Cerebellar cortex (tissue), 1 donor: ENCODE measurements at places on chromosomes 2 and 18.
A peak's percentile ranks its signal among the peaks of the same experiment; 100 is the strongest.

- DNase-seq = no peak
Measured at GRCh38 chr2:187847245-187848208, 293.3 kb upstream of the TFPI start.

DNA sequence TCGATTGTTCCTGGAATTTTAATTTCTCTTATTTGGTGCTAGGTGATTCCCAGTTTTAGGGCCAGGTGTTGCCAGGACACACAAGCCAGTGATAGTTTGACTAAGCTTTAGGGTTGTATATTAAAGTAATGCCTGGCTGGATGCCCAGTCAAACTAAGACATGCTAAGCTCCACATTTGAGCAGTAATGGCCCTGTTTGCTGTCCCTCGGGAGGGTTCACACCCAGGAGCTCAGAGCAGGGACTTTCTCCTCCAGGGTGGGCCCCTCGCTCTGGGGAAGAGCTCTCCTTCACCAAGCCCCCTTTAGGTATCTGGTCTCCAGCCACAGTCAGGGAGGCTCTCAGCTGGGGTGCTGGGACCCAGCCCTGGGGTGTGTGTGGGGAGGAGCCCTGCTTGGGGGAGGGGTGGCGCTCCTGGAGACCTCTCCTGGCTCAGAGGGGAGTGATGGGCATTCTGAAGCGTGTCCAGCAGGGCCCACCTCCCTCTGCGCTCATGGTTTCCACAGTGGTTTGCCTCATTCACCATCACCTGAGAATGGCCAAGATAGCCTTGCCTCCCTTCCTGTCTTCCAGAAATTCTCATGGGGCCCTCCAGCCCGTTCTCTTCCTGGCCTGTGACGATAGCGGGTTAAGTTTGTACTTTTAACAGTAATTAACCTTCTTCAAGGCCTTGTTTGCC lies 31.7 kb downstream of the INPP4A start:
- DNase-seq = no peak

DNA sequence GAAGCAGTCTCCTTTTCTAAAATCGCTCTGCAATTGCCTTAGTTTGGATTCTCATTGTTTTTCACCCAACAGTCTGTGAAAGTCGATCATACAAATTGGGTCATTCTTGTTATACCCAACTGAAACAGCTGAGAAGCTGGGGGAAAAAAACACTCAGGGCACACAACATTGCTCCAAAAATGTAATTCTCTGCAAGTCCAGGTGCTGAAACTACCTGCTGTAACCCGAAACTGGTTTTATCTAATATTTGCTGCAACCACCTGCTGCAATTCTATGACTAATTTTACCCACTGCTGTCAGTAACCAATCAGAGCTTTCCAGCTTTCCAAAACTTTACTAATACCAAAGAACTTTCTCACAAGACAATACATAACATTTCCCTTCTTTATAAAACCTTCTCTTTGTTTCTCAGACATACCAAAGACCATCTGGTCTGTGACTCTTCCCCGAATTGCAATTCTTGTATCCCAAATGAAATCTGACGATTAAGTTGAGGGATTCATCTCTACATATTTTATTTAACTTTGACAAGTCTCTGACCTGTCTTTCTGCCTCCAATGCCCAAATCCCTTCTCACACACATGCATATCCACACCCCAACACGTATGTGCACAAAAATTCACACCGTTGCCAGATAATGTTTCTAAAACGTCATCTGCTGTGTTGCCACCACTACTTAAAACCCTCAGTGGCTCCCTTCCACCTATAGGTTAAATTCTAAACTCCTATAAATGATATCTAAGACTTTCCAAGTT lies 198.3 kb downstream of the PIEZO2 start:
- DNase-seq = no peak

DNA sequence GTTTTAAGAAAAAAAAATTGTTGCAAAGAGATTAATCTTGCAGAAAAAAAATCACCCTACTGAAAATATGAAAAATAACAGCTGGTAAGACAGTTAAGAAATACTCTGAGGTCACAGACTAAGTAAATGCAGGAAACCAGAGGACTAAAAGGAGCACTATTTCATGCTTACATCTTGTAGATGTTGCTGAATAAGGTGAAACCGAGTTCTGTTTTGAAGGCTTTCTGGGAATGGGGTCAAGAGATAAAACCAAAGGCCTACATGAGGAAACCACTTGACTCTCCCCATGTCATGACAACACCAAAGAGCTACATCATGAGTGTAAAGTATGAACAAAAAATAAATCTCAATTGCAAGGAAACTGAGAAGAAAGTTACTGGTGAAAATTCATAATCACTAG lies 197.6 kb downstream of the LRP1B start:
- DNase-seq = no peak

DNA sequence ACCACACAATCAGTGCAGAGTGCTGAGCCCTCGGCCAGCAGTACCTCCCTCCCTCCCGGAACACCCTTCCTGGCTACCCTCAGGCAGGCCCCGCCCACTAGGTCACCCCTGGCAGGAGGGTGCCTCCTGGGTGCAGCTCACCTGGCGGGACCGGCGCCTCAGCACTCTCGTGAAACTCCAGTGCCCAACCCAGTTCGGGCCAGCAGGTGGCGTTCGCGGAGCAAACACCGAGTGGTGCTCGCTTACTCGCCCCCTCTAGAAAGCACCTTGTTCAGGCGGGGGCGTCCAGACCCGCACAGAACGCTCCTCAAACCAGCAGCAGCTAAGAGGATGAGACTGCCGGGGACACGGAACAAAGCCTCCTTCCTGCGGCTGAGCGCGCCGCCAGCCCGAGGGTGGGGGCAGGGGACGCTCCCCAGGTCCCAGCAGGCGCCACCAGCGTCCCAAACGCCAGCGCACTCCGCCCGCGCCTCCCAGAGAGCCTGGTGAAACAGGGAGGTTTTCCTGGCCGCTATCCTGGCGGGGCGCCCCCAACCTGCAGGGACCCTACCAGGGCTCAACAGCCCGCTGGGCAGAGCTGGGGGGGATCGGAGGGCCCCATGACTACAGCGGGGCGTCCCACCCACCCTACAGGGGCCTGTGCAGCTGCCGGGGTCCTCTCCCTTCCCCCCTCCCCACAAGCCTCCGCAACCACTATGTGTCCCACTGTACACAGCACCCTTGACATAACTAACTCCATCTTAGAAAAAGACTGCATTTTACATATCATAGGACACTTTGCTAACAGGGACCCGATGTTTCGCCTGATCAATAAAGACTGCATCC lies 44.7 kb downstream of the MRPS5 start:
- DNase-seq = peak; percentile 62

- no peak for DNase-seq
Measured at GRCh38 chr2:169561364-169561763, 12.3 kb downstream of the FASTKD1 start.

- no peak for DNase-seq
Measured at GRCh38 chr18:3388980-3389379, 61.0 kb upstream of the TGIF1 start.

GRCh38 chr2:186302263-186302662 lies 183.8 kb upstream of the ZC3H15 start:
- DNase-seq = no peak

DNA sequence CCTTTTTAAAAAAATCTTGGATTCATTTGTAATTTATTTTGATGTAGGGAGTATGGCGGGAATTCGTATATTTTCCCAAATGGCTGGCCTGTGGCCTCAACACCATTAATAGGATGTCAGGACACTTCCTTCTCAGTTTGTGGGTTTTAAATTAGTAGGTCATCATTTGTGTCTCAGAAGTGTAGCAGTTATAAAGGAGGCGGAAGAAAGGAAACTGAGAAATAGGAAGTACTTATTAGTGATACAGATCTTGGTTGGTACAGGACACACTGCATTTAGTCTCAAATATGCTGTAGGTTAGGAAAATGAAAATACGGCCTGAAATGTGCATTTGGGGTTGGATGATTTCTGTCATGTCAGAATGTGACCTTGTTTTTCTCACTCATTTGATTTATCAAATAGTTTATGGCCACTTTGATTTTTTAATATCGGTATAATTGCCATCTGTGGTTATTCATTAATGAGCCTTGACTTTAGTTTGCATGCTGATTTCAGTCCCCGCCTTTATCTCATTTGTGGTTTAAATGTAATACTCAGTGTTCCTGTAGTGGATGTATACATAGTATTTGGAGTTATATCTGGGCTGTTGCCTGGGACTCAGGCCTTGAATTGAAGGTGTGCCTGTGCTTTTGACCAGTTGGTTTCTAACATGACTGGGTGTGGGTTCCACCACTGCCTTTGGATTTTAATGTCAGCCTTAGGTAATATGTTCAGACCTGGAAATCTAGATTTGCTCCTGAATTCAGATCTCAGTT lies 31.4 kb downstream of the ZCCHC2 start:
- DNase-seq = no peak

- no peak for DNase-seq
Measured at GRCh38 chr2:9463698-9464034, 10.7 kb upstream of the IAH1 start.

DNA sequence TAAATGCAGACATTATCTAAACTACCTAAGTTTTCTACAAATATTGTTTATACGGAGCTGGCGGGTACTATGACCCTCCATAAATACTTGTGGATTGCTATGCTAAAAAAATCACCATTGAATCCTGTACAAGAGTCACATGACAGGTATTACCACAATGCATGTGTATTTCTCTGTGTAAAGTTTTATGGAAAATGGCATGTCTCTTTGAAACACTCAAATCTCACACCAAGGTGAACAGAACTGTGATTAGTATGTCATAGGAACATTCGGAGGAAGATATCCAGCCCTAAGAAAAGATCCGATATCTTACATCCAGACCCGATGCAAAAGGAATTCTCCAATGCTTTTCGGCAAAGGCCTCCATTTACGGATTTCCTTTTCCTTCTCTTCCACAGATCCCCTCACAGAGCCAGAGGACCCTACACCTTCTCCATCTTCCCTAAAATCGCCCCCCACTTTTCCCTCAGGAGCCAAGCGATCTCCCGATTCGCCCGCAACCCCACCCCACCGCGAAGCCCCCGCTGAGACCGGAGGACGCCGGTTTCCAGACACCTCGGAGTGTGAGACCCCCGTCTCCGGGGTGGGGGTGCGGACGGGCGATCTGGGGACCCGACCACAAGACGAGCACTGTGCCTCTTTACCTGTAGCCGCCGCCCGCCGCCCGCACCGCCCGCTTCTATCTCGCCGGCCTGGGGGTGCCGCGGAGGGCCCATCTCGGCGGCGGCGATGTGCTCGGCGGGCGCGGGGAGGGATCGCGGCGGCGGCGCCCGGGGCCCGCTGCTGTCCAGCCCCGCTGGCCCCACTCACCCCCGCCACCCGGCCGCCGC lies 1.2 kb downstream of the SAP130 start:
- peak; percentile 26 for DNase-seq

DNA sequence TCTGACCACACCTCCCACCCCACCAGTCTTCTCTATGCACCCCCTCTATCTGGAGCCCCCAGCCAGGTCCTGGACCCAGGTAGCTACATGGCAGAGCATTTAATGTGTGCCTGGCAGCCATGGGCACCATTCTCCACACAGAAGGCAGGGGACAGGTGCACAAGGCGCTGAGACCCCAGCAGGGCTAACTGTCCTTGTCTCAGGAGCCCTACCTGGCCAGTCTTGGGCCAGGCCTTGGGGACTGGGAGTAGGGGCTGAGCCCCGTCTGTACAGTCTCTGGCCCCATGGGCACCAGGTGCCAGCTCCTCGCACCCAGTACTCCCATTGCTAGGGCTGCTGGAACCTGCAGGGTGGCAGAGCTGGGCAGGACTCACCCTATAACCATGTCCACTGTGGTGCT lies 2.9 kb downstream of the GNLY start:
- no peak for DNase-seq

GRCh38 chr2:15939854-15940660 lies at the start of gene MYCN:
MYCN (plus strand) TSS chr2:15940550; CDS start chr2:15942065, 1,515 bp downstream.
- DNase-seq = peak; percentile 55

DNA sequence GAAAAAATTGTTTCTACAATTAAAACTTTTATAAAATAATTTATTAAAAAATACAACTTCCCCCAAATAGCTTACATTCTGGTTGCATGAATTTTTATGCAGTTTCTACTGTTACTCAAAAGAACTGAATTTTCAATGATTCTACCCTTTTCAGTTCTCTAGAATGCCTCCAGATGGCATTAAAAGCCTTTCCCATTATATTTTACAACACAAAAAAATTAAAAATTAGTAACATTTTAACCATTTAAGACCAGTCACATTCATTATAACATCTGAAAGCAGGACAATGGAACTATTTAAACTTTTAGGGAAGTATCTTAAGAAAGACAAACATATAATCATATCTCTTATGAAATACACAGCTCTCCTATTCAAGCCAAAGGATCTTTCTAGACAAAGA lies 236.0 kb upstream of the REV1 start:
- DNase-seq = no peak

DNA sequence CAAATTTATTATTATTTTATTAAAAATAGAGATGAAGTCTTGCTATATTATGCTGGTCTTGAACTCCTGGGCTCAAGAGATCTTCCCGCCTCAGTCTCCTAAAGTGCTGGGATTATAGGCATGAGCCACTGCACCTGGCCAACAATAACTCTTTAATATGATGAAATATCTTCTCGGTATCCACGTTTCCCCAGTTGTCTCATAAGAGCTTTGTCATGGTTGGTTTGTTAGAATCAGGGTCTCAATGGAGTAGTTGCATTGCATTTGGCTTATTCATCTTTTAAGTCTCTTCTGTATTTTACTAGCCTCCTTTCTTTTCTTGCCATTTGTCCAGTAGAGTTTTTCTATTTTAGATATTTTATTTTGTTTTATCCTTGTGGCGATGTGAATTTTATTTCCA lies 32.7 kb upstream of the DLX2 start:
- DNase-seq = no peak

DNA sequence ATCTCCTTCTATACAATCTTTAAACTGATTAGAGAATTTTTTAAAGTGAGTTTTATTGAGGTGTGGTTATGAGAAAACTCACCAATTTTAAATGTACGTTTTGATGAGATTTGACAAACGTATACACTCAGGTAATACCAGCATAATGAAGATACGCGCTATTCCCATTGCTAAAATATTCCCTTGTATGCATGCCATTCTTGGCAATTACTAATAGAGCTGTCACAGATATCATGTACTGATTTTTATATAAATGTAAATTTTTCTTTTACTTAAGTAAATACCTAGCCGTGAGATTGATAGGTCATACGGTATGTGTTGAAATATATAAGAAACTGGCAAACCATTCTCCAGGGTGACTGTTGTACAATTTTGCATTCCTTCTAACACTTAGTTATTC lies 384.7 kb downstream of the PTH2R start:
- no peak for DNase-seq

DNA sequence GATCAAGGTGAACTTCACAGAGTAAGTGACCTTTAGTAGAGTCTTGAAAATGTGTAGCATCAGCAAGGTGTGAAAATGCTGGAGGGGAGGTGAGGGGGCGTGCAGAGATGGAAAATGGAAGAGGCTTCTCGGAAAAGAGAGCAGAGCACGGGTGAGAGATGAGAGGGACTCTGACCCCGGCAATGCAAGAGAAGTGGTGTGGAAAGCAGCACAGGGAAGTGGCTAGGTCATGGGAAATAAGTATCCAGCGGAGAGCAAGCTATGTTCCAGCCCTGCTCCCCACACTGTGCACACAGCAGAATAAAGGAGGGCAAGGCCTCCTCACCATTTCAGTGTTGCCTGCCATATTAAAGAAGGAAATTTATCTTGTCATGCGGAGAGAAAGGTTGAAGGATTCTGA lies 241.7 kb upstream of the DOK6 start:
- no peak for DNase-seq

- DNase-seq = no peak
Measured at GRCh38 chr2:238949710-238950345, 101.9 kb downstream of the TWIST2 start.

GRCh38 chr18:27064673-27065072 lies 120.4 kb downstream of the CHST9 start:
- DNase-seq = no peak

GRCh38 chr18:63284827-63285733 lies 34.5 kb downstream of the BCL2 start:
- DNase-seq = no peak

GRCh38 chr2:112518807-112519206 lies 23.5 kb upstream of the POLR1B start:
- no peak for DNase-seq
